ENCODE measurements at places on chromosomes 2 and 18.

- no peaks in the 10 kb centered on the region for H3K4me1 ChIP-seq
- H3K4me3 ChIP-seq = no peak overlapping the region
- DNase-seq = no peak
- no peak overlapping the region for H3K27ac ChIP-seq
Observed at GRCh38 chr18:51568151-51568550, 370.7 kb upstream of the MEX3C start.

GRCh38 chr2:64212346-64212745, 68.1 kb upstream of the PELI1 start:
- H3K4me1 ChIP-seq = peaks cover 3% of the 10 kb centered on the region
- no peaks in the 10 kb centered on the region for H3K36me3 ChIP-seq
- no peak for DNase-seq
- no peaks in the 10 kb centered on the region for H3K27me3 ChIP-seq
- no peak overlapping the region for H3K27ac ChIP-seq

GRCh38 chr18:9755110-9755509, 47.0 kb downstream of the RAB31 start:
- no peaks in the 10 kb centered on the region for H3K36me3 ChIP-seq
- no peak overlapping the region for H3K4me3 ChIP-seq
- no peak overlapping the region for H3K27ac ChIP-seq
- no peaks in the 10 kb centered on the region for H3K27me3 ChIP-seq
- H3K4me1 ChIP-seq = no peaks in the 10 kb centered on the region

GRCh38 chr2:120937686-120938044, 202.0 kb downstream of the GLI2 start:
- DNase-seq = no peak
- no peaks in the 10 kb centered on the region for H3K36me3 ChIP-seq
- H3K4me3 ChIP-seq = no peak overlapping the region
- H3K4me1 ChIP-seq = peaks cover 26% of the 10 kb centered on the region
- H3K27ac ChIP-seq = no peak overlapping the region

GRCh38 chr2:11296401-11296800, 48.0 kb downstream of the ROCK2 start:
- DNase-seq = no peak
- no peaks in the 10 kb centered on the region for H3K4me1 ChIP-seq
- H3K36me3 ChIP-seq = no peaks in the 10 kb centered on the region
- H3K27ac ChIP-seq = no peak overlapping the region
- no peaks in the 10 kb centered on the region for H3K27me3 ChIP-seq
- H3K4me3 ChIP-seq = no peak overlapping the region

GRCh38 chr2:209636076-209636475, 135.6 kb upstream of the UNC80 start:
- H3K36me3 ChIP-seq = no peaks in the 10 kb centered on the region
- no peak overlapping the region for H3K27ac ChIP-seq
- H3K27me3 ChIP-seq = no peaks in the 10 kb centered on the region
- H3K4me3 ChIP-seq = no peak overlapping the region
- DNase-seq = no peak

- H3K27me3 ChIP-seq = no peaks in the 10 kb centered on the region
- H3K36me3 ChIP-seq = no peaks in the 10 kb centered on the region
- DNase-seq = no peak
- no peak overlapping the region for H3K4me3 ChIP-seq
Observed at GRCh38 chr18:13646633-13647032, 79.7 kb downstream of the FAM210A start.

DNA sequence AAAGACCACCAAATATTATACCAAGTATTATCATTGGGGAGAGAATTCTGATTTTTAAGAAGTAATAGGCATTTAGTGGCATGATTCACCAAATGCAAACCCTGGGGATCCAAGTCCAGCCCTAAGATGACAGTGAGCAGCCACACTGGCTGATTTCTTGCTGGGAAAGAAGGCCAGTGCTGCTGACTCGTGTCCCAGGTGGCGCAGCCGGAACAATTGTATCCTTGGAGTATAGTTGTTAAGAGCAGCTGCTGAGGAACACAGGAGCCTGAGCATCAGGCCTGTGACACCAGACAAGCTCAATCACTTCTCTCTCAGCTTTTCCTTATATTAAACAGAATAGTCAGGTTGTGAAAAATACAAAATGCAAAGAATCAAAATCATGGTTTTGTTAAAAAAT, 48.4 kb downstream of the LRP1B start:
- H3K27ac ChIP-seq = no peak overlapping the region
- no peak overlapping the region for H3K4me3 ChIP-seq
- H3K27me3 ChIP-seq = no peaks in the 10 kb centered on the region
- no peaks in the 10 kb centered on the region for H3K4me1 ChIP-seq
- no peaks in the 10 kb centered on the region for H3K36me3 ChIP-seq

DNA sequence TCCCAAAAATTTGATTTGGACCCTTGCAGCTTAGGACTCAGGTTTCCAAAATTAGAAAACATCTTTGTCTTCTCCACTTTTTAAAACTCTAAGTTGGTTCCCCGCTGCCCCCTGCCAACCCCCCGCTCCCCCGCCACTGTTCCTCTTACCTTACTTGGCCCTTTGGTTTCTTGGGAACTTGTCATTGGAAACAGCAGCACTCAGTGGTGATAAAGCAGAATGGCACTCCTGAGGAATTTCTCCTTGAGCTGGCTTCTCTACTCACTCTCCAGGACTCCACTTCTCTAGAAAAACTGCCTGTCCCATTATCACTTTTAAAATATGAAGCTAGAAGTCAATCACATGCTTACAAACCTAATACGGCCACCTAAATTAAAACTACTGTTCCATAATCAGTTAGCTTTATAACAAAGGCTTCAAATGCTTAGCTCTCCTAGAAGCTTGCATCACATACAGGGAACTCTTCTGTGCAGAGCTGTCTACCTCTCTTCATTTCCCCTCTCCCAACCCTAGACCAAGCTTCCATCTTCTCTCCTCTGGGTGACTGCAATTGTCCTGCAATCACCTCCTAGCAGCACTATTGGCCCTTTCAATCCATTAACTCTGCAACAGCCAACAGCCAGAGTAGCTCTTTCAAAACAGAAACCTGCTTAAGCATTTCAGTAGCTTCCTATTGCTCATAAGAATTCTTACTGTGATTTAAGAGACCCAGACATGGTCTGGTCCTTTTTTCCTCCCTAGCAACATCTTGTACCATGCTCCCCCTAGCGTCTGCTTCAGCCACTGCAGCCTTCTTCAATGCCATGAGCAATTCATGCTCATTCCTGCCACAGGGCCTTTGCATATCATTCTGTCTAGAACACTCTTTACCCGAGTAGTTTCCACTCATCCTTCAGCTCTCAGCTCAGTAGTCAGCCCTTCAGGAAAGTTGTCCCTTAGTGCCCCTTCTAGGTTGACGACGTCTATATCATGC, 15.2 kb upstream of the PLEKHM3 start:
- no peaks in the 10 kb centered on the region for H3K4me1 ChIP-seq
- no peaks in the 10 kb centered on the region for H3K27me3 ChIP-seq
- no peak overlapping the region for H3K4me3 ChIP-seq
- DNase-seq = peak; percentile 85
- no peak overlapping the region for H3K27ac ChIP-seq
- no peaks in the 10 kb centered on the region for H3K36me3 ChIP-seq

DNA sequence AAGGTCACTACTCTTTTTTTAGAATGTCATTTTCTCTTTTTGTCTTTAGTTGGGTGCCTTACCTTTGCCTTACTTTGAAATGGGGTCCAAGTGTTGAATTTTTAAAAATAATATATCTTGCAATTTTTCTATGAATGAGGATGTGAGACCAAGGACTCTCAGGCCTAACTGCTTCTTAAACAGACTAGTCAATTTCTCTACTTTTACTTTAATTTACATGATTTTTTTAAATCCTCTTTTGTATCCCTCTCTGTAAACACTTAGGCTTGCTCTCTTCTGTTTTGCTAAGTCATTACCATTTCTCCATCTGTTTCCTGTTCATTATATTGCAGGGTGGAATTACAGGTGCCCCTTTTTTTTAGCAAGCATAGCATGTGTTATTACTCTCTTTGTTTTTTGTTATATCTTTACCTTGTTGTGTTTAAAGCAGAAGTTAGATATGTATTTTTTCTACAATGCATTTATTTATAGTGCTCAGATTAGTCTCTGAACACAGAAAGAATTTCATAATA, 261.8 kb downstream of the SPAG16 start:
- H3K4me1 ChIP-seq = no peaks in the 10 kb centered on the region
- no peak overlapping the region for H3K4me3 ChIP-seq
- H3K36me3 ChIP-seq = no peaks in the 10 kb centered on the region
- no peak for DNase-seq
- H3K27ac ChIP-seq = no peak overlapping the region
- no peaks in the 10 kb centered on the region for H3K27me3 ChIP-seq

- H3K27ac ChIP-seq = no peak overlapping the region
- no peaks in the 10 kb centered on the region for H3K27me3 ChIP-seq
- DNase-seq = no peak
- H3K4me1 ChIP-seq = no peaks in the 10 kb centered on the region
Observed at GRCh38 chr2:16211341-16211740, 271.0 kb downstream of the MYCN start.

GRCh38 chr2:33395655-33396249, 80.7 kb upstream of the RASGRP3 start:
- no peak overlapping the region for H3K4me3 ChIP-seq
- H3K27me3 ChIP-seq = no peaks in the 10 kb centered on the region
- H3K36me3 ChIP-seq = no peaks in the 10 kb centered on the region
- H3K27ac ChIP-seq = no peak overlapping the region
- no peaks in the 10 kb centered on the region for H3K4me1 ChIP-seq

DNA sequence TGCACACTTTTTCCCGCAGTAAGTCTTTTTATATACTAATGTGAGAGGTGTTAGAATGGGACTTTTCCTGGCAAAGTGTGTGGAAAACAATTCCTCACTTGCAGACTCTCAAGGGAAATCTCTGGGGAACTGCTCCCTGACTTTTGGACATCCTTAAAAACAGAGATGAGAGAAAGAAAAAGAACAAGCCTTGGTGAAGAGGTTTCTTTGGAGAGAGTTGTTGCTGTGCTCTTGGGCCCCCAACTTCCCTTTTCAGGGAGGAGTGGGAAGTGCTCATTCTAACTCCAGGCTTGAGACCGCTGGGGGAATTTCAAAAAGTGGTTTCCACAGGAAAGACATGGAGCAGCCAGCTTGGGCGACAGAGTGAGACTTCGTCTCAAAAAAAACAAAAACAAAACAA, 142.6 kb upstream of the SPRED2 start:
- no peak overlapping the region for H3K4me3 ChIP-seq
- H3K27me3 ChIP-seq = no peaks in the 10 kb centered on the region
- no peaks in the 10 kb centered on the region for H3K4me1 ChIP-seq
- no peak overlapping the region for H3K27ac ChIP-seq
- H3K36me3 ChIP-seq = no peaks in the 10 kb centered on the region
- DNase-seq = no peak

- no peaks in the 10 kb centered on the region for H3K27me3 ChIP-seq
- H3K4me1 ChIP-seq = no peaks in the 10 kb centered on the region
- no peak for DNase-seq
- H3K27ac ChIP-seq = no peak overlapping the region
- H3K36me3 ChIP-seq = no peaks in the 10 kb centered on the region
Observed at GRCh38 chr2:214747992-214748391, 61.5 kb downstream of the BARD1 start.

DNA sequence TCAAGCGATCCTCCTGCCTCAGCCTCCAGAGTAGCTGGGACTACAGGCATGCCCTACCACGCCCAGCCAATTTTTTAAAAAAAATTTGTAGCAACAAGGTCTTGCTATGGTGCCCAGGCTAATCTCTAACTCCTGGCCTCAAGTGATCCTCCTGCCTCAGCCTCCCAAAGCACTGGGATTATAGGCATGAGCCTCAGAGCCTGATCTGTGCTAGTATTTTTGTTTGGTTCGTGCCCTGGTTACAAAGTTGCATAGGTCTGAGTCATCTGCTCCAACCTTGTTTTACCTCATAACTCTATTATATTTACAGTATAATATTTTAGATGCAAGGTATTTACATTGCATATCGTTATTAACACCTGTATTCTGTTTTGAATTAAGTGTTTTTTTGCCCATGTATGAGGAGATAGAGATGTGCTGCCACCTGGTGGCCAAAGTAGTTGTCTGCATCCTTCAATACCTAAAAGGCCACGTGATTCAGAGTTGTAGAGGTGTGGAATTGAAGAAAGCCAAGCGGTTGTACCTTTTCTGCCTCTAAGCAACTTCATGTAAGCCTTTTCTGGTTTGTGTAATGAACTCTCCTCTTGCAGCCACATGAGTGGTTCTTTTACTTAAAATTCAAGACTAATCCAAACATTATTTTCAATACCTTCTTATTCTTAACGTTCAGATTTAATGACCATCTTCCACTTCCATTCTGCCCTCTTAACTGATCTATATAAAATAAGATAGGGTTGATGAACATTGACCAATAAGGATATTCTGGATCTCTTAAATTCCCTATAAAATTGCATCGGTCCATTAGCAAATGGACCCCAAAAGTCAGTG, 19.9 kb upstream of the CABYR start:
- no peak overlapping the region for H3K27ac ChIP-seq
- H3K27me3 ChIP-seq = no peaks in the 10 kb centered on the region
- H3K36me3 ChIP-seq = no peaks in the 10 kb centered on the region
- H3K4me3 ChIP-seq = no peak overlapping the region

DNA sequence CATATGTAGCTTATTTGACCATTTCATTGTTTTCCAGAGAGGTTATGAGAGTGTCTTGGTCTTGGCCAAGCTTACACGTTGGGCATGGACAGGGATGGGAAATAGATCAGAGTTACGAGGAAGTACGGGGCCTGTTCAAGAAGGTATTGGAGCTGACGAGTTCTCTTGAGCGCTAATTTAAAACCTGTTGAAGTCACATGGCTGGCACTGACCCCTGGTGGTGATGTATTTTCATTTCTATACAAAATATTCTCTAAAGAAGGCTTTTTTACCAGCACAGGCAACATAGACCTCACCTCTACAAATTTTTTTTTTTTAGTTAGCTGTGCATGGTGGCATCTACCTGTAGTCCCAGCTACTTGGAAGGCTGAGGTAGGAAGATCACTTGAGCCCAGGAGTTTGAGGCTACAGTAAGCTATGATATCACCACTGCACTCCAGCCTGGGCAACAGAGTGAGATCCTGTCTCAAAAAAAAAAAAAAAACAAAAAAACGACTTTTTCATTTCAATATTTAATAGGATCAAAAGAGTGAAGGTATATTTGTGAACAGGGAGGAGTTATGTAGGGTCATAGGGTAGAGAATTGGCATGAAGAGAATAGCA, 19.6 kb downstream of the UGP2 start:
- DNase-seq = peak; percentile 58
- H3K4me1 ChIP-seq = peaks cover 5% of the 10 kb centered on the region
- peaks cover 10% of the 10 kb centered on the region for H3K36me3 ChIP-seq
- H3K27me3 ChIP-seq = no peaks in the 10 kb centered on the region
- no peak overlapping the region for H3K4me3 ChIP-seq

- H3K36me3 ChIP-seq = no peaks in the 10 kb centered on the region
- no peaks in the 10 kb centered on the region for H3K4me1 ChIP-seq
- H3K27me3 ChIP-seq = no peaks in the 10 kb centered on the region
Observed at GRCh38 chr2:98034745-98035144, 39.0 kb upstream of the TMEM131 start.

DNA sequence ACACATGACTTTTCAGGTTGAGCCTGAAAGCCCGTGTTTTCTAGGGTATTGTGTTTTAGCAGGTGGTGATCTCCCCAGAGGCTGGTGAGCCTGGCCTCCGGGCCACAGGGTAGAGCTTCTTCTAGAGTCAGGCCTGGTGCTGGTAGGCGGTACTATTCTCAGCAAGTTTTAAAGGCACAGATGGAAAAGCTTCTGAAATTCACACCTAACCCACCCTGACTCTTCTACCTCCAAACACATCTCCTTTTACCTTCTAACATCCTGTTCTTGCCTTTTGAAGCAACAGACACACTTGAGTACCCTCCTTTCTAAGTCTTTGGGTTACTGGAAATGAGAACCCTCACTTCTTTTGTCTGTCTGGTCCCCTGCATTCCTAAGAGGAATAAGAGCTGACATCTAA, 191.1 kb downstream of the SETBP1 start:
- no peaks in the 10 kb centered on the region for H3K36me3 ChIP-seq
- no peak overlapping the region for H3K27ac ChIP-seq
- no peak overlapping the region for H3K4me3 ChIP-seq
- no peaks in the 10 kb centered on the region for H3K4me1 ChIP-seq
- H3K27me3 ChIP-seq = no peaks in the 10 kb centered on the region
- no peak for DNase-seq

Data from colonic mucosa (tissue), 4 donors.